NCI-H1436 treated with DMSO at 0.1 percent for 48 hours (cell line): ENCODE measurements at places on chromosomes 12 and 14.

- no peak for DNase-seq
These were observed 797 bp downstream of the SLC11A2 start for GRCh38 chr12:51025338-51025835.

DNA sequence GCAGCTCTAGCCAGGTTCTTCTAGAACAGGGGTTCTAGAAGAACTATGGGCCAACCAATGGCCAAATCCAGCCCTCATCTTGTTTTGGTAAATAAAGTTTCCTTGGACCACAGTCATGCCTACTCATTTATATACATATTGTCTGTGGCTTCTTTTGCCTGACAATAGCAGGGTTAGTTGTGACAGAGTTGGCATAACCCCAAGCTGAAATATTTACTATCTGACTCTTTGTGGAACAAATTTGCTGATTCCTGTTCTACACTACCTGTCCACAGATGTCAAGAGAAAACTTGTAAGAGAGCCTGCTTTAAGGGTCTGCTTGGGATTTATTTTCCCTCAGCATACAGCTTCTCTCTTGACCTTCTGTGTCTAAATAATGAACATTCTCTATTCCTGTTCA is 289.0 kb downstream of the KSR2 start:
- DNase-seq, result no peak

DNA sequence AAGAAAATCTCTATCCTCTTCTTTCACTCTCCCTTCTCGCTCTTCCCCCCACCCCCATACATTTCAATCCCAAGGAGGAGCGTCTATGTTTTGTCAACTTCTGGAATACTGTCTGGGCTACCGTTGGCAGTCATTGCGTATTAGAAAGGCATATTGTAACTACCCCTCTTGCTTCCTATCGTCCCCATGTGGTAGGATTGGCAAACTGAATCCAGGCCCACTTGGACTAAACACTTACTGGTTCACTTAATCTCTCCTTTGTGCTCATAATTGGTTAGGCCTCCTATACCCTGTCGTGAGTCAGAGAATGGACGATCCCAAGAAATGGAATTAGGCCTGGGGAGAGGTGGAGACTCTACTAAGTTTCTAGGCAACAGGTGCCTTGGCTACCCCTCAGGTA is 68.8 kb upstream of the SLC8A3 start:
- no peak for DNase-seq

GRCh38 chr14:66624336-66624937 is 116.5 kb downstream of the GPHN start:
- DNase-seq, result no peak

GRCh38 chr12:84730561-84731162 is 181.9 kb downstream of the SLC6A15 start:
- no peak for DNase-seq

- no peak for DNase-seq
These were observed 966 bp downstream of the BICD1 start for GRCh38 chr12:32107359-32108267.

GRCh38 chr12:91099341-91099740 is 12.0 kb downstream of the LUM start:
- no peak for DNase-seq

DNA sequence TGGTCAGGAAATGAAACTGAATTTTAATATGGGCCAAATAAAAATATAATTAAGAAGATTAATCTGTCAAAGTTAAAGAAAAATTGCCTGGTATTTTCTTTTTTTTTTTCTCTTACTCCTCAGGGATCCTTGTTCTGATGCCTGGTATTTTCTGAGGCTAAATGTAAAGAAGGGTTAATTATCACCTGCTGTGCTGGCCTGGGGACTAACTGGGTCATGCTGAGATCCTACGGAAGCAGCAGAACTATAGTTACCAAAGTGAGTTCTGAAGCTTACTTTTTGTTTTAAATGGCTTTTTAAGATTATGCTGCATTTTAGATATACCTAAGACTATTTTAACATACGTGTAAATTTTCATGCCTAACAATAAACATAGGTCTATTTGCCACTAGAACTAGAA is 23.3 kb downstream of the ZC2HC1C start:
- no peak for DNase-seq

DNA sequence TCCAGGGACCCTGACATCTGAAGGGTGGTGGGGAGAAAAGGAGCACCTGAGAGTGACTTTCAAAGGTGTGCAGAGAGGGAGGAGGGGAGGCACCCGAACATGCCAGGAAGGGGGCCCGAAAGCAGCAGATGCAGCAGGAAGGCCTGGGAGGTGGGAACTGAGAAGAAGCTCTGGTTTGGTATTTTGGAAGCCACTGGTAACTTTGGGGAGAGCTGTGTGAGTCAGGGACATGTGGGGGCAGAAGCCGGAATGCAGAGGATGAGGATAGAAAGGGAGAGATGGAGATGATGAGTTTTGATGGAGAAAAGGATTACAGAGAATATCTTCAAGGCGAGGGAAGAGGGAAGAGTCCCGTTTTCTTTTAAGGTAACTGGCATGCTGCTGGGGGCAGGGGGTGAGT is 50.1 kb downstream of the NRXN3 start:
- no peak for DNase-seq

DNA sequence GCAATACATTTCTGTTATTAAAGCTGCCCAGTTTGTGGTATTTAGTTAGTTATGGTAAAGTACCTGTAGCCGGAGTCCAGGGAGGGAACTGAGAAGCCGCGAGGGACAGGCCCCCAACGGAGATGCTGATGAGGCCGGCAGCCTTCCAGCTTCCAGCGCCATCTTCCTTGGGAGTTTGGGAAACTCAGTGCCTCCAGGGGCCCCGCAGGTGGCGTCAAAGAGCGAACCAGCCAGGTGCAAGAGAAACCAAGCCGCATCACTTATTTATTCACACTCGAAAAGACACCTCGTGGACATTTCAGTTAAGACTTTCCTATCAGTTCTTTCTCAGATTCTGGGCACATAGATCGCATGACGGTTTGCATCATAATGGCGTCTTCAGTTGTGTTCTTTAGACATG is 216.6 kb downstream of the GLT1D1 start:
- DNase-seq, result no peak

- no peak for DNase-seq
These were observed 2.2 kb upstream of the KRAS start for GRCh38 chr12:25252946-25253345.

DNA sequence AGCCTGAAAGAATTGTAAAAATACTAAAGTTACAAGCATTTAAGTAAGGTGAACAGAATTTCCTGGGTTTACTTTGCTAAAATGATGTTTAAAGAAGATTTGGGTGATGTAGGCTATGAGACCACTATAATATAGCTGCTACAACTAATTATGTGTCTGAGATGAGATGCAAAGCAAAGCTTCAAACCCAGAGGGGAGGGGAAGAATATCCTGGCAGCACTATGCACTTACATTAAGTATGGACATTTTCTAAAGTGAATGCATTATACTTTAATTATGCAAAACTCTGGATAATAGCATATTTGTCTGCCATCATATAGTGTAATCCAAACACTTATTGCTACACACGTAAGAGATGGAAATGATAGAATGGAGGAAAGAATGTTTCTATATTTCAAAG is 1003.7 kb downstream of the GALC start:
- peak; percentile 63 for DNase-seq

- DNase-seq, result no peak
These were observed 145.0 kb downstream of the AACS start for GRCh38 chr12:125210104-125210755.

- DNase-seq, result no peak
These were observed 58.9 kb downstream of the DHRS2 start for GRCh38 chr14:23694949-23695663.

DNA sequence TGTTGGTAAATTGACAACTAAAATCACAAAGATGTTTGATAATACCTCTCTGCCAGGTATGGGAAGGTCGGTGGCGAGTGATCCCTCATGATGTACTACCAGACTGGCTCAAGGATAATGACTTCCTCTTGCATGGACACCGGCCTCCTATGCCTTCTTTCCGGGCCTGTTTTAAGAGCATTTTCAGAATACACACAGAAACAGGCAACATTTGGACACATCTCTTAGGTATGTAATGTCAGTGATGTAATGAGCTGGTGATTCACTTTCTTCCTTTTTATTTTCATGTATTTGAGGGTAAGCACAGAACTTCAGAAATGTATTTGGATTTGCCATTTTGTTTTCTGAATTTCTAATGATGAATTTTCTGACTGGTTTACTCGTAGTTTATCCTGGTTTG is 42.6 kb upstream of the LRTM2 start:
- no peak for DNase-seq

- no peak for DNase-seq
These were observed 70.4 kb upstream of the BTG1 start for GRCh38 chr12:92216092-92216491.

GRCh38 chr12:80849337-80849736 is 88.4 kb downstream of the LIN7A start:
- DNase-seq, result no peak

GRCh38 chr14:28407031-28407825 is 359.4 kb upstream of the FOXG1 start:
- no peak for DNase-seq

GRCh38 chr14:99564256-99564925 is 39.6 kb downstream of the CCDC85C start:
- DNase-seq, result no peak

- DNase-seq, result no peak
These were observed 68.3 kb downstream of the DYRK2 start for GRCh38 chr12:67716817-67717216.
